ENCODE measurements at places on chromosomes 4 and X.
A peak's percentile ranks its signal among the peaks of the same experiment; 100 is the strongest.

GRCh38 chr4:146124023-146124680 lies 51.4 kb upstream of the LSM6 start:
- no peak for DNase-seq

- DNase-seq: no peak
Measured at GRCh38 chr4:40586034-40586433, 43.6 kb downstream of the RBM47 start.

DNA sequence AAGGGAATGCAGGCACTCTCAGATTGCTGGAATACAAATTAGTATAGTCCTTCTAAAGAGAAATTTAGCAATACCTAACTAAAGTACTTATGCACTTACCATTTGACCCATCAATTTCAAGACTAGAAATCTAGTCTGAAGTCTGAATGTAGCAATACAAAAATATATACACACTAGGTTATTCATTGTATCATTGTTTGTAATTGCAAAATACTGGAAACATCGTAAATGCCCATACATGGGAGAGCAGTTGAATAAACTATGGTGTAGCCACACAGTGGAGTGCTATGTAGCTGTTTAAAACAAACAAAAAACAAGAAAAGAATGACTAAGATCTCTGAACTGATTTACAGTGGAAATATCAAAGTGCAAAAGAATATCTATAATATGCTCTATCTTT lies 346.4 kb downstream of the ZNF674 start:
- no peak for DNase-seq

DNA sequence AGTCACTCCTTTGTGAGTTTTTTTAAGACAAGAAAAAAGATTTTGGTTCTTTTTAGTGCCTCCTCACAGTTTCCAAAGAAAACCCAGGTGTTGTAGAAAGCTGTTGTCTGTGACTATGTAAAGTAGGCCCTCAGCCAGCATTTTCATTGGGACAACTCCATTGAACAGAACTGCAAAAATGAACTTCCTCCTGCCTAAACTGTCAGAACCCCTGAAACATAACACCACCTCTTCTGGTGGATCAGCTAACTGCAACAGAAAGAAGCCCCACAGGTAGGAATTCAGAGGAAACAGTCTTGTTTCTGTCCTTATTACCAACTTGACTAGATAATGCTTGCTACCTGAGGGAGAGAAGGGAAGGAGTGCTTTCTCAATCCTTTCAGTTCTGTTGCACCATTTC lies 3.4 kb upstream of the ATP11C start:
- DNase-seq: no peak

DNA sequence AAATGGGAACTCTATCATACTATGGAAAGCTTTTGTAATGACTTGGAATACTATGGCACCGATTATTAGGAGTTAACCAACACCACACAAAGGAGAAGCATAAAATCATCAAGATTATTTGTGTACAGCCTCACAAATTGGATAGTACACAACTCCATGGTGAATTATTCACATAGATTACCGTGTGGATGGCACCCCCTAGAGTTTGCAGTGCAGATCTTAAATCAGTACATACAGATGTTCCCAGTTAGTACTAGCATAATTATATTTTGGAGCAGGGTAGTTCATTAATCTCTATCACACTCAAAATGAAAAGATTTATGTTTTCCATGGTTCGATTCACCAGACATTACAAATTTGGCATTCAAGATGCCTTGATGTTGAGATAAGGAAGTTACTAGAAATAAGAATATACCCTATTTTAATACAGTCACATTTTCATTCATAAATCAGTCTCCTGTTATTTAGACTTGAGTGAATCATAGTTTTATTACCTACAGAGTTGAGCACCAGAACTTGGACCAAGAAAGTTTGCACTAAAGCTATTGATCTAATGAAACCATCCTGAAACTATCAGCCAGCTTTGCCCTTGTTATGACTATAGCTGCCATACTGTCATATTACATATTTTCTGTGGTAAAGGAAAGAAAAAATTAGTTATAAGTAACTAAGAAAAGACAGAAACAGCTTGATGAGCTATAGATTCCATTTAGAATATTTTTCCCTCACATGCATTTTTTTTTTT lies 531.8 kb downstream of the GLUD2 start:
- DNase-seq: no peak

DNA sequence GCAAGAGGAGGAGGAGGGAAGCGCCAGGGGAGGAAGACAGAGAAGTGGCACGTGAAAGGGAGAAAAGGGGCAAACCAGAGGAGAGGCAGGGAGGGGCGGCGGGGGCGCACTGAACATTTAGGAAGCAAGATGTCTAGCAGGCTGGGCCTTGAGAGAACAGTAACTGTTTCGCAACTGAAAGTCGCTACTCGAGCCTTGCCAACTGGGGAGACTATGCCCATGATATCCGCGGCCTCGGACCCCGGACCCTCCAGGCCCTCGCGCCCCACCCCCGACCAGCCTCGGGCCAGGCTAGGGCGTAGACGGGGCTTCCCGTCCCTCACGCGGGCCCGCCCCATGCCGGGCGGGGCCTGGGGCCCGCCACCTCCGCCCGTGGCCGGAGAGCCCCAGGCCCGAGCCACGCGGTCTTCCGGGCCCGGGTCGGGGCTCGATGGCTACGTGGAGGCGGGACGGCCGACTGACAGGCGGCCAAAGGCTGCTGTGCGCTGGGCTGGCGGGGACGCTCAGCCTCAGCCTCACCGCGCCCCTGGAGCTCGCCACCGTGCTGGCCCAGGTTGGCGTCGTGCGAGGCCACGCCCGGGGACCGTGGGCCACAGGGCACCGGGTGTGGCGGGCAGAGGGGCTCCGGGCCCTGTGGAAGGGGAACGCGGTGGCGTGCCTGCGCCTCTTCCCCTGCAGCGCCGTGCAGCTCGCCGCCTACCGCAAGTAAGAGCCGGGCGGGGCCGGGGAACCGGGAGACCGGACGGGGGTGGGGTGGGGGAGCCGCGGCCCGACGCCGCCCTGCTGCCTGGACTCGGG lies at the start of gene SLC25A43:
SLC25A43 (plus strand) TSS at position 363 of the 798 bp plus-strand sequence; CDS start at position 431, 68 bp downstream.
- DNase-seq: no peak

- no peak for DNase-seq
Measured at GRCh38 chr4:27326991-27327390, 466.4 kb downstream of the STIM2 start.

- DNase-seq: no peak
Measured at GRCh38 chrX:155857561-155857960, 23.6 kb upstream of the VAMP7 start.

GRCh38 chr4:12911750-12912358 lies 572.3 kb downstream of the RAB28 start:
- no peak for DNase-seq

GRCh38 chrX:68041110-68041509 lies 392.2 kb downstream of the OPHN1 start:
- no peak for DNase-seq

GRCh38 chr4:15373363-15373762 lies 54.5 kb upstream of the C1QTNF7 start:
- DNase-seq: no peak

GRCh38 chr4:158446106-158446505 lies 75.6 kb upstream of the RXFP1 start:
- no peak for DNase-seq

- DNase-seq: no peak
Measured at GRCh38 chr4:23788460-23788859, 101.4 kb downstream of the PPARGC1A start.

- DNase-seq: no peak
Measured at GRCh38 chrX:20007962-20008622, 17.2 kb upstream of the BCLAF3 start.

GRCh38 chr4:4761128-4761982 lies 98.1 kb upstream of the MSX1 start:
- no peak for DNase-seq

- DNase-seq: no peak
Measured at GRCh38 chr4:112029771-112030171, 115.5 kb upstream of the FAM241A start.

DNA sequence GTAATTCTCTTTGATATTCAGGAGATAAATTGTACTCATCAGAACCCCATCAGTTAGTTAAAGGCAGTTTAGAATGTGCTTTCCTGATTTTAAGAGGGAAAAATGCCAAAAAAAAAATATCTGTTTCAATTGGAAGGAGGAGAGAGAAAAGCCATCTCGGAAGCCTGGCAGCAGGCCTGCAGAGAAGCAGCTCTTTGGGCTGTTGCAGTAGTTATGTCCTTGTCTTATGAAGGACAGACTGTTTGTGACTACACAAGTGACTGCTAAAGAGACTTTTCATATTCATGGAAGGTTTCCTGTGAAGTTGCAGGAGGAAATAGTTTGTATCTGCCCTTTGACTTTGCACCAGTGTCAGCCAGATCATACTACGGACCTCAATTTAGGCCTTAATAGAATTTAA lies 88.8 kb downstream of the DCLK2 start:
- DNase-seq: no peak

DNA sequence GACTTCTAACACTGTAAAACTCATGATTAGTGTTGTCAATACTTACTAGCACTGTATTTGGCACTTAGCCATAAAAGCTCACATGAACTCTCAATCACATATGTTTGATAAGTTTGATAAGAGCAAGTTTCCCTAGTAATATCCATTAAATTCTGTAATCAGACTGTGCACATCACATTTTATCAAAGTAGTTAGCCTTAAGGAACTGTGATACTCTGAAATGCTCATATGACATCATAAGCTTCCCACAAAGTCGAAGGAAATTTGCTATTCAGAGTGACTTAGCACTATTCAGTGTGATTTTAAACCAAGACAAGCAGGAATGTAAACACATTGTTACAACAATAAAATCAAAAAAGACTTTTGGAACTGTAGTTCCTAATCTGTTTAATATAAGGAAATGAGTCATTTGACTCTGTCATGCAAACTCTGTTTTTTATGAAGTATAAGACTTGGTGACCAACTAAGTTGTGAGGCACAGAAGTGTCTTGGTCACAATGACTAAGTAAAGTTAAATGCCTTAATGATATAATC lies 6.7 kb downstream of the SLC7A11 start:
- DNase-seq: no peak

- peak; percentile 14 for DNase-seq
Measured at GRCh38 chrX:357693-358471, 28.8 kb downstream of the PPP2R3B start.

DNA sequence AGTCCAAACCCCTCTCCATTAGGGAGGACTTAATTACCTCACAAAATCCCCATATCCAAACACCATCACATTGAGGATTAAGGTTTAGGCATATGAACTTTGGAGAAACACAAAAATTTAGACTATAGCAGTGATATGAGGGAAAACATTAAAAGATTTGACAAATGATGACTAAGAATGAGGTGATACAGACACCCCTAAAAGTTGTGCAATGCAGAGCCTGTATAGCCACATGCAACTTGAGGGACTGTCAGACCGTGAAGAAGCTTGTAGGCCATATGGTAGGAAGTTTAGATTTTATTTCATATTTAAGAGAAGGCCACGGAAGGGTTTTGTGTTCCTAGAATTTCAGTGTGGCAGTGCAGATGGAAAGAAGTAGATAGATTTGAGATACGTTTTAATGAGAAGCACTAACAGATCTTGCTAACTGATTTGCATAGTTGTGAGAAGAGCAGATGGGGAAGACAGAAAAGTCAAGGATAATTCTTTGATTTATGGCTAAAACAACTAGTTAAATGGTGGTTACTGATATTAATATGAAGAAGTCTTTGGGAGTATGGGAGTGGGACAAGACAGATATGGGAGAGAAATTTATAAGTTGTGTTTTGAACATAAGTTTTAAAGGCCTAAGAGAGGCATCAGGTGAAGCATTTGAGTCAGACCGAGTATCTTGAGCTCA lies 5.5 kb upstream of the FIP1L1 start:
- no peak for DNase-seq

- DNase-seq: no peak
Measured at GRCh38 chrX:6909396-6909795, 238.1 kb upstream of the STS start.

DNA sequence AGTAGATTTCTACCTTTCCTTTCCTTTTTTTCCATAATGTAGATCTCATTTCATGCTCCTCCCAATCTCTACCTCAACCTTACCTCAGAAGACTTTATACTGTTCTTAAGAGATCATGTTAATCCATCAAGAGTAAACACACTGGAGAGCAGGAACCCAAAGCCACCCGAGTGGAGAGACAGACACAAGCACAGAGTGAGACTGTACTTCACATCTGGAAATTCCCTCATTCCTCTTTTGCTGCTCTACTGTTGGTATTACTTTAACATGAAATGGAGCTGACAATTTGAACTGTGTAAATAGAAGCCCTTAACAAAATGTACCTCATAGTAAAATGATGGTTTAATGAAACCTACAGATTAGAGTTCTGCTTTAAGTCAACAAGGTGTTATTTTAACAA lies 105.7 kb upstream of the RASGEF1B start:
- DNase-seq: no peak

DNA sequence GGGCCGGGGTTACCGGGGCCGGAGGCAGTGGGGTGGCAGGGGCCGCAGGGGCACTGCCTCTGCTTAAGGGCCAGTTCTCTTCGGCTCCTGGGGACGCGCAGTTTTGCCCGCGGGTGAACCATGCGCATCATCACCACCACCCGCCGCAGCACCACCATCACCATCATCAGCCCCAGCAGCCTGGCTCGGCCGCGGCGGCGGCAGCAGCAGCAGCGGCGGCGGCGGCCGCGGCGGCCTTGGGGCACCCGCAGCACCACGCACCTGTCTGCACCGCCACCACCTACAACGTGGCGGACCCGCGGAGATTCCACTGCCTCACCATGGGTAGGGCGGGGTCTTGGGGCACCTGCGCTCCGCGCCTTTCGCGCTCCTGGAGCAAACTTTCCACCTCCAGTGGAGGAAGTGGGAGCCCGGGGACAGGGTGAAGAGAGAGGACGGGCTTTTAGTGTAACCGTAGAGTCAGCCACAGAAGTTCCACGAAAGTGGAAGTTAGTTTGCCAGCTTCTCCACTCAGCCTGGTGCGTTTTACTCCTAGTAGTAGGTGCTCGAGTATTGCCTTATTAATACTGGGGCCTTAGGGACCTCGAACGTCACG lies 729 bp downstream of the GSX2 start:
- DNase-seq: no peak

GRCh38 chr4:54793856-54794422 lies 136.2 kb downstream of the KIT start:
- no peak for DNase-seq

DNA sequence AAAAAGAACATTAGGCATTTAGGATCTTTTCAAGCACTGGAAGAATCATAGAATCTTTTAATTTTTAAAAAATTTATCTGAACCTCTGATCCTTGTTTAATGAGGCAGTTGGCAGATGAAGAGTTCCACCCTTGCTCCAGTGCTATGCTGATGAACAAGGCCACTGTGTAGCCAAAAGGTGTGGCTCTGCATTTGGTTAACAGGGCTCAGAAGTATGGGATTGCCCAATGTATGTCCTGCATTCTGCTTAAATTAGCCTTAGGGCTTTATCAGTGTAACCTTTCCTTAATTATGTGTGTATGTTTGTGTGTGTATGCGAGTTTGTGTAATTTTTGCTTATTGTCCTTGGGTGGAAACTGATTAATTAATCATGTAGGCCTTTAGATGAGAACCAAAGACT lies 43.3 kb upstream of the PPM1K start:
- no peak for DNase-seq

GRCh38 chr4:26807330-26807729 lies 53.3 kb upstream of the STIM2 start:
- no peak for DNase-seq

- no peak for DNase-seq
Measured at GRCh38 chr4:142801966-142802365, 44.1 kb downstream of the INPP4B start.

GRCh38 chr4:117084866-117085701 lies at the start of gene TRAM1L1:
Gene TRAM1L1 (minus strand): TSS chr4:117085576. CDS start chr4:117085393, 183 bp downstream.
- DNase-seq: no peak

All from activated CD8-positive, alpha-beta memory T cell treated with anti-CD3 and anti-CD28 coated beads for 4 hours (primary cell).